Neural progenitor cell (in vitro differentiated cells): ENCODE measurements at places on chromosomes 7 and 10. TPM values are rescaled to one million over a fixed set of nuclear protein-coding genes. Genes with fewer than 3 reads are reported as not detected.
A peak's percentile ranks its signal among the peaks of the same experiment; 100 is the strongest.

Gene PMPCB
- 103 and 164 TPM in 2 replicates for total RNA-seq

Gene PPP1R3C
- total RNA-seq, result 6.4 and 6.6 TPM in 2 replicates

Gene DLX5
- total RNA-seq, result not detected in 2 replicates

Gene AGAP5
- 8.3 and 9.4 TPM in 2 replicates for total RNA-seq

- DNase-seq, result no peak
- no peaks in the 10 kb centered on the region for H3K4me1 ChIP-seq
- H3K4me3 ChIP-seq, result no peak overlapping the region
Observed at GRCh38 chr7:111380945-111381344, 181.3 kb downstream of the IMMP2L start.

GRCh38 chr10:72785409-72785808 lies 93.5 kb downstream of the MCU start:
- no peak for DNase-seq
- no peak overlapping the region for H3K4me3 ChIP-seq
- H3K27me3 ChIP-seq, result no peaks in the 10 kb centered on the region
- no peak overlapping the region for H3K27ac ChIP-seq

DNA sequence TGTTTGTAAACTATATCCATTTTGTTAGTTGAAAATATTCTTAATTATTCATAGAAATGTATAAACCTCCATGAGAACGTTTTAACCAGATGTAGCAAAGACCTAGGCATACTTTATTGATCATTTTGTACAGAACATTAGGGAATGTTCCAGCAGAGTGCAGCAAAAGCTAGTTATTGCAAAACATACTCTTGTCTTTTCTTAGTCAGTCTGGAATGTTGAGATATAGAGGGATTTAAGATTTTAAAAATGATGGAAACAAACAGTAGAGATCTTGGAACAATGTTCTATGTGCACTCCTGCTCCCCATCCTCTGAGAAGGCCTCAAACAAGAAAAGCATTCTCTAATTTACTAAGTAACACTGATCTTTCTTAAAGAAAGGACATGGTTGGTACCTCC lies 292.1 kb downstream of the BBS9 start:
- no peaks in the 10 kb centered on the region for H3K27me3 ChIP-seq
- no peak overlapping the region for H3K4me3 ChIP-seq
- no peaks in the 10 kb centered on the region for H3K36me3 ChIP-seq
- no peak overlapping the region for H3K27ac ChIP-seq
- DNase-seq, result no peak
- H3K4me1 ChIP-seq, result peaks cover 35% of the 10 kb centered on the region

- no peaks in the 10 kb centered on the region for H3K36me3 ChIP-seq
- no peaks in the 10 kb centered on the region for H3K4me1 ChIP-seq
- DNase-seq, result no peak
- no peak overlapping the region for H3K27ac ChIP-seq
- no peaks in the 10 kb centered on the region for H3K27me3 ChIP-seq
Observed at GRCh38 chr7:28005075-28005846, 175.3 kb downstream of the JAZF1 start.

DNA sequence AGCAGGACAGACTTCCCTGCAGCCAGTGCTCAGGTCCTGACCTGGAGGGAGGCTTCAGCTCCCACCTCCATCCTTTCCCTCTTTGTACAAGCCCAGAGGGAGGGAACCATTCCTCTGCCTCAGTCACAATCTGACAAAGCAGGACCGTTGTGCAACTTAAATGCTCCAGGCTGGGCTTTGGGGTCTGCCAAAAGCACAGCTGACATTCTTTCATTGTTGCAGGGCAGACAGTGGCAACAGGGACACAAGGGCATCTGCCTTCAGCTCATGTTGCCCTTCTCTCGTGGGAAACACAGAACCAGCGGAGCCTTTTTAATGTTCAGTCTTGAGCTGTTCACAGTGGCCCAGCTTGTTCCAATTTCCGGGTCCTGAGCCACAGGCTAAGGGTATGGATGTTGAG lies 155.7 kb upstream of the TNS3 start:
- H3K36me3 ChIP-seq, result no peaks in the 10 kb centered on the region
- DNase-seq, result no peak
- no peaks in the 10 kb centered on the region for H3K27me3 ChIP-seq
- H3K4me3 ChIP-seq, result no peak overlapping the region
- no peak overlapping the region for H3K27ac ChIP-seq

GRCh38 chr10:47046321-47047126 lies 135.3 kb downstream of the PTPN20 start:
- no peak overlapping the region for H3K27ac ChIP-seq
- no peaks in the 10 kb centered on the region for H3K4me1 ChIP-seq
- H3K36me3 ChIP-seq, result no peaks in the 10 kb centered on the region
- DNase-seq, result no peak

DNA sequence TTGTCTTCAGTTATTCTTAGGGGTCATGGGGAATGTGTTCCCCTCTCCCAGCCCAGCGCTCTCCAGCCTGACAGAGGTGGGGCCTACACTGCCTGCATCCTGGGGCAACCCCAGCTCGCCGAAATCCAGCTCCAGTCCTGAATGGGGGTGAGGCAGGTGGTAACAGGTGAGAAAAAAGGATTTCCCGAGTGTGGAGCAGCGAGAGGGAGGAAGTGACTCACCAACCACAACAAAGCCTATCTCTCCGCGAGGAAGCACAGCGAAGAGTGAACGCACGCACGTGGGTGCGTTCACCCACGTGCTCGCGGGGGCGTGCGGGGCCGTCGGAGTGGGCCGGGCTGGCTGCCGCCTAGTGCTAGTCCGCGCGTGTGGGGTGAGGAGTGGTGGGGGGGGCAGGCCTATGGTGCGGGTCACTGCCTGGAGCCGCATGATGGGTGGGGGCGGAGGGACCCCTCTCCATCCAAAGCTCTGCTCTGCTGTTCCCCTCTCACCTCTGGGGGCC lies 855 bp upstream of the PALD1 start:
- H3K27ac ChIP-seq, result no peak overlapping the region
- H3K4me1 ChIP-seq, result peaks cover 11% of the 10 kb centered on the region
- H3K4me3 ChIP-seq, result peak overlapping the region; percentile 91
- peak; percentile 20 for DNase-seq
- H3K36me3 ChIP-seq, result no peaks in the 10 kb centered on the region

DNA sequence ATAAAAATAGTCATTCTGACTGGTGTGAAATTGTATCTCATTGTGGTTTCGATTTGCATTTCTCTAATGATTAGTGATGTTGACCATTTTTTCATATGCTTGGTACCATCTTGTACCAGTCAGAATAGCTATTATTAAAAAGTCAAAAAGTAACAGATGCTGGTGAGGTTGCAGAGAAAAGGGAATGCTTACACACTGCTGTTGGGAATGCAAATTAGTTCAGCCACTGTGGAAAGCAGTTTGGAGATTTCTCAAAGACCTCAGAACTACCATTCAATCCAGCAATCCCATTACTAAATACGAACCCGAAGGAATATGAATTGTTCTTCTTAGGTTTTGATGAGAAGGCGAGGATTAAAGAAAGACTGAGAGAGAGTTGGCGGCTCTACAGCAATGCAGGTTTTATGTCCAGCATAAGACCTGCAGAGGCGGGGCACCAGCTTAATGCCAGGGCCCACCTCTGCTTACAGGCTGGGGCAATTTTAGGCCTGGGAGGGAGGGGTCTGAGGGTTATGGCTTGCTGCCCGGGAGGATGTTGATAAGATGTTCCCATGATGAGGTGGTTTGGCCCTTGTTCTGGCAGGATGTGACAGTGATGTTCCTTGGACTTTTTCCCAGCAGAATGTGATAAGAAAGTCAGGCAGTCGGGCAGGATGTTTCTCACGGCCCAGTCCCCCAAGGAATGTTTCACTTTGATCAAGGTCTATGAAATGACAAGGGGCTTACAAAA lies 74.4 kb downstream of the MEST start:
- DNase-seq, result no peak
- no peak overlapping the region for H3K27ac ChIP-seq
- peaks cover 7% of the 10 kb centered on the region for H3K36me3 ChIP-seq
- no peaks in the 10 kb centered on the region for H3K27me3 ChIP-seq
- no peaks in the 10 kb centered on the region for H3K4me1 ChIP-seq

DNA sequence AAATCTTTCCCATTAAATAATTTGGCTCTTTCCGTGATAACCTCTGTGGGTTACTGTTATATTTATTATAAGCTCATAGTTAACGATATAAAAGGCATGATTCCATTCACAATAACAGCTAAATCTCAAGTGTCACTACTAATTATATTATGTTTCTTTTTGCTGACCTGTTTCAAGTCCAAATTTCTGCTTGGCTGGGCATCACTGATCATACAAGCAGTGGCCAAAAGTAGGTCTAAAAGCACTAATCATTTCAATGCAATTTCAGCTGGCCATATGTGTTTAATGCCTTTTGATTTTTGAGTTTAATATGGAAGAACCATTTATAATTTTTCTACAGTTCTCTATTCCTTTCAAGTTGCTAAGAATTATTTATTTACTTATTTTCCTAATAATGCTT lies 110.7 kb downstream of the SEMA3A start:
- no peak overlapping the region for H3K27ac ChIP-seq
- no peaks in the 10 kb centered on the region for H3K4me1 ChIP-seq
- H3K4me3 ChIP-seq, result no peak overlapping the region
- no peaks in the 10 kb centered on the region for H3K36me3 ChIP-seq
- no peaks in the 10 kb centered on the region for H3K27me3 ChIP-seq

GRCh38 chr7:44193011-44193802 lies 4.0 kb upstream of the GCK start:
- H3K36me3 ChIP-seq, result no peaks in the 10 kb centered on the region
- DNase-seq, result no peak
- H3K4me1 ChIP-seq, result no peaks in the 10 kb centered on the region
- peaks cover 13% of the 10 kb centered on the region for H3K27me3 ChIP-seq
- no peak overlapping the region for H3K27ac ChIP-seq

DNA sequence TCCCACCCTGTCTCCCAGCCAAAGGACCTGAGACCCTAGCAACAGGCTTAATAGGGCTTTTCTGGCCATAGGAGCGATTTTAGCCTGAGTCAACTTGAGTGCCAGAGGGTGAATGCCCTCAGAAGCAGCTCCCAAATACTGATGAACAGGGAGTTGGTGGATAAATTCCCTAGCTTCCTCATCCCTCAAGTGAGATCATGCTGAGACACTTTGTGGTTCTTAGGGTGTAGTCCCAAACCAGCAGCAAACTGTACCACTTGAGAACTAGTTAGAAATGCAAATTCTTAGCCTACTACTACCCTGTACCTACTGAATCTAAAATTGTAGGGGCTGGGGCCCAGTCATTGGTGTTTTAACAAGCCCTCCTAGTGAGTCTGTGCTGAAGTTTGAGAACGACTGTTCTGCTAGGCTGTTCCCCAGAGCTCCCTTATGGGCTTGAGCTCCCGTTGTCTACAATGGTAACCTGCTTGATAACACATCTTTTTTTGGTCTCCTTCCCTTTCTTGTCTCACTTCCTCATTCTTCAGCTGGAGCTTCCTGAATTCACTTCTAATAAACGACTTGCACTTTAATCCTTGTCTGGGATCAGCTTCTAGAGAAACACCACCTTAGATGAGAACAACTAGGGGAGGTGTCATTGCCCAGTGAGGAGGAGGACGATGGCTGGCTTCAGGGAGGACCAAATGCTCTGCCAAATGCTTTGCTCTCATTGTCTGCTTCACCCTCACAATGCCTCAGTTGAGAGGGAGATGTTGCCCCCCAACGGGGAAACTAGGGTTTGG lies 18.2 kb upstream of the CDH23 start:
- H3K36me3 ChIP-seq, result no peaks in the 10 kb centered on the region
- H3K27me3 ChIP-seq, result peaks cover 25% of the 10 kb centered on the region
- no peak overlapping the region for H3K27ac ChIP-seq

- DNase-seq, result peak; percentile 64
- no peaks in the 10 kb centered on the region for H3K27me3 ChIP-seq
- H3K4me3 ChIP-seq, result peak overlapping the region; percentile 94
- H3K27ac ChIP-seq, result no peak overlapping the region
- no peaks in the 10 kb centered on the region for H3K36me3 ChIP-seq
Observed at GRCh38 chr10:117004227-117005025, 561 bp downstream of the SHTN1 start.

DNA sequence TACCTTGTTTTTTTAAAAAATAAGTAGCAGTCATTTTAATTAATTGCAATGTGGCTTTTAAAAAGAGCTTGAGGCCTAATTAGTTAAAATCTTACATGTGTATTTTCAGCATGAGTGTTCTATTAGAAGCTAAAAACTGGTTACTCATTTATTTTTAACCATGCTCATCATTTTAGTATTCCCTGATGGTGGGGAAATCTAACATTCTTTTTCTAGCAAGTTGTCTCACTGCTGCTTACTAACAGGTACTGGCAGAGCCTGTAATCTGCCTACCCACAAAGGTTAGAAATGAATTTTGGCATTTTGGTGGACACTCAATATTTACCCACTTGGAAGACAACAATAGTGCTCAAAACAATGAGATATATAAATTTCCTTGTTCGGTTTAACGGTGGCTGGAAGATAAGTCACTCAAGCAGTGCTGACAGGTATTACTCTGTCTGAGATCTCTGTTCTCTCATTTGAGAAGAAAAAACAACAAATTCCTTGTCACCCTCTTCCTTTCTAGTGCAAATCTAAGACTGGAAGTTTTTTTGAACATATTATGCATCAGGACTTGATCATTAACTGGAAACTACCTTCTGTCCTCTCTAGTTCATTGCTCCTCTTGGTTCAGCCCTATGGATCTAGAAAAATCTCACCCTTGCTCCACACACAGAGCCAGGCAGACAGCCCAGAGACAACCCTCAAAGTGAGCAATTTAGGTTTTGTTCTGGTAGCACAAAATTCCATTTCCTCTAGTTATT lies 83.3 kb downstream of the VWDE start:
- no peaks in the 10 kb centered on the region for H3K4me1 ChIP-seq
- H3K36me3 ChIP-seq, result no peaks in the 10 kb centered on the region
- no peaks in the 10 kb centered on the region for H3K27me3 ChIP-seq
- no peak overlapping the region for H3K27ac ChIP-seq

DNA sequence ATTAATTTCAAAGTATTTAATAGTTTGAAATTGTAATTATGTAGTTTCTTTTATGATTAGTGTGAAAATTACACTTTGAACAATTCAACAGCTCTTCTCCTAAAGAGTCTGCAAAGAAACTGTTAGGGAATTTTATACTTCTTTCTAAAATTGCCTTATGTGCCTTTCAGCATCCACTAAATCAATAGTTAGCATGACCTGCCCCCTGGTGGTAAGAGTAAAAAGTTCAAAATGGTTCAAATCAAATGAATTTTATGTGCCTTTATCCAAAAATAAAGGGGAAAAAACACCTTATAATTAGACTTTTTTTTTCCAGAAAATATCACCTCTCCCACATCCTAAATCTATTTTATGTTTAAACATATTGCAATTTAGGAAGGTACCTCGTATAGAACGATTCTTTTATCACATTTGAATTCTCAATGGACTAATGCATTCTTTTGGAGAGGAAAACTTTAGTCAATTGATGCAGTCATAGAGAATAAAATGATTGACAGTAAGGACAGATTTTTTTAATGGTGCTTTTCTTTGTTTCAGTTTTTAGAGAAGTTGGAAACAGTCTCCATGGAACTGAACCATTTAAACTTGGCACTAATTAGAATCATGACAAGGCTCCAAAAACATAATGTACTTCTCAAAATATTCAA lies 163.7 kb downstream of the SEMA3D start:
- DNase-seq, result peak; percentile 63
- H3K27me3 ChIP-seq, result no peaks in the 10 kb centered on the region

DNA sequence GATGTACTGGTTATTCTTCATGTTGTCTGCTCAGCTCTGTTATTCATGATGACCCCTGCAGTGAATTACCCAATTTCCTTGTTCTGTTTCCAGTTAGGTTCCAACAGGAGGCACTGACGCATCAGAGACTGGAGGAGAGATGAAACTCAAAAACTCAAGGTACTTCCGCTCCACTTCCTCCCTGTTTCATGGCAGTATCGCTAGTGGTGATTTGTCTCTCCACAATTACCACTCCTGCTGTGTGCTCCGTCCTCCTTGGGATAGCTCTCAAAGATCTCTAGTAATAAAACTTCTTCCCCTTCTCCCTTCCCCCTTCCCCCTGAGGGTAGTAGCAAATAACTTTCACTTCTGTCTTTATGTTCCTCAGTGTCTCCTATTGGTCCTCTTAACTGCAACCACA lies 107.4 kb upstream of the ABCB5 start:
- H3K27me3 ChIP-seq, result no peaks in the 10 kb centered on the region
- no peaks in the 10 kb centered on the region for H3K4me1 ChIP-seq
- DNase-seq, result peak; percentile 18
- H3K36me3 ChIP-seq, result no peaks in the 10 kb centered on the region
